IPS DF 19.7 (cell line): ENCODE measurements at places on chromosomes 1 and 21.

DNA sequence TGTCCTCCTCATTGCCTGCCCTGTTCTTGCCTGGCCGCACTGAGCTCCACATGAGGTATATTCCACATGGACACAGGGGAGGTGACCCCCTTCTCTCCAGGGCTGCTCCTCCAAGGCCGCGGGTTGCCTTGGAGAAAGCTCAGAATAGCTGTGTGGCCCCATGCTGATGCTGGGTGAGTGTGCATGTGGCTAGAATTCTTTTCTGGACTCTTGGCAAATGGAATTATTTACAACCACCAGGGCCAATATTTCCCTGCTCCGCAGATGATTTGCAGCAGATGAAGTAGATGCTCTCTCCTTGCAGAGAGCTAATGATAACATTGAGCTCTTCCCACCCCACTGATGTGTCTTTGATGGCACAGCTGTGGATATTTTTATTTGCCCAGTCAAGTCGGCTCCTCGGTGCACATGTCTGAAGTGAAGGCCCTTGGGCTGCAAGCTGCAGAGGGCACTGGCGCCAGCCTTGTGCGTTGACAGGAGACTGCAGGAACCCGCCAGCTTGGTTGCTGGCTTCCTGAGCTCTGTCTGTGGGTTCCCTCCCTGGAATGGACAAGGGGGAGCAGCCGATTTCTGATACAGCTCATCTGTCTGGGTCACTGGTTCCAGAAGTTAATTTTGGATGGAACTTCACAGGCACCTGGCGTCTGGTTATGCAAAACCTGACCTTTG, 404.7 kb upstream of the VAMP3 start:
- no peak for DNase-seq

DNA sequence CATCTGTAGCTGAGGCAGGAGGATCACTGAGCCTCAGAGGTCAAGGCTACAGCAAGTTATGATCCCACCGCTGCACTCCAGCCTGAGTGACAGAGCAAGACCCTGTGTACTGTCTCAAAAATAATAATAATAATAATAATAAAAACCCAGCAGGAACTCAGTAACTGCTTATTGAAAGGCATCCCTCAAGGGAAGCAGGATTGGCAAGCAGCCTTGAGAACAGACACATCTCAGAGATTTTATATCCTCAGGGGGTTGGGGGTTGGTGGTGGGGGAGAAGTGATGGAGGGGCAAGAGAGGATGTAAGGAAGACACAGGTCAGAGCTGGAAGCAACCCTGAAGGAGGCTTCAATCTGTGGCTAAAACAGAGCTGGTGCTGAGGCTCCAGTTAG, 29.6 kb downstream of the GNB1 start:
- DNase-seq = no peak

DNA sequence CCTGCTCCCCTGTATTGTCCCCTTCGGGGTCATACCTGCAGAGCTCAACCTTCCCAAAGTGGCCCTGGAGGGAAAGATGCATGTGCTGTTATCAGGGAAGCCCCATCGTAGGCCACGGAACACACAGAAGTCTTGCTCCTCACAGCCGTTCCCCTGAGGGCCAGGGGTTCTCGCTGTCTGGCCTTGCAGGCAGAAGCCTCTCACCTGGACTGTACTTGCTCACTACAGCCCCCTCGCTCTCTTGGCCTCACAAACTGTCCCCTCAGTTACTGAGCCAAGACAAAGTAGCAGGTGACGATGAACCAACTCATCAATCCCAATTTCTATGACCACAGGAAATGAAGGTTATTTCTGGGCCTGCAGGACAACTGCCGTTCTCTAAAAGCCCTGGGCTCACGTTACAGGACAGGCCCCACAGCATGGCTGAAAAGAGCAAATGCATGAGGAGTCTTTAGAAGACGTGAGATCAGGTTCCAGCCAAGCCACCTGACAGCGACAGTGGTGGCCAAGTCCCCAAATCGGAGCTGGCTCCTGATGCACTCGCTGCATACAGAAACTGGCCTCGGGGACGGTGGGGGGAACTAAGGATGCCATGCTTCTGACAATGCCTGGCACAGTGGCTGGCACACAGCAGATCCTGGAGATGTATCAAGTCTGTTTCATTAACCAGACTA, 95.0 kb downstream of the RAVER2 start:
- no peak for DNase-seq

DNA sequence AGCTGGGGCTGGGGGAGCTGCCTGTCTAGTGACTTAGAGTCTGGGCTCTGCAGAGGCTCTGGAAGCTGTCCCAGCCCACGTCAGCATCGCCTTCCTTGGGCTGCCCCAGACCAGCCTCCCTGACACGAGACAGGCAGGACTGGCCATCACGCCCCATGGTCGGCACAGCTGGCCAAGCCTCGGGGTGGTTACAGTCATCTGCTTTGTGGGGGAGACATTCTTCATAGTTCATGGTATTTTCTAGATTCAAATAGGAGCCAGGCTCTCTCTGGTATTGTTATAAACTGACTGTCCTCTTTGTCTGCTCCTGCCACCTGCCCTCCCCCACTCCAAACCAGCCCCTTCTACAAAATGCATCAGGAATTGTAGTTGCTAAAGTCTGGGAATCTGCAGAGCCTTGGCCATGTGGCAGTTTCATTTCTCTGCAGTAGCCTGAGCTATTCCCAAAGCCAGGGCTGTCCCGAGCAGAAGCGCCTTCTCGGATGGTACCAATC, 29.4 kb downstream of the OLFML2B start:
- DNase-seq = no peak

DNA sequence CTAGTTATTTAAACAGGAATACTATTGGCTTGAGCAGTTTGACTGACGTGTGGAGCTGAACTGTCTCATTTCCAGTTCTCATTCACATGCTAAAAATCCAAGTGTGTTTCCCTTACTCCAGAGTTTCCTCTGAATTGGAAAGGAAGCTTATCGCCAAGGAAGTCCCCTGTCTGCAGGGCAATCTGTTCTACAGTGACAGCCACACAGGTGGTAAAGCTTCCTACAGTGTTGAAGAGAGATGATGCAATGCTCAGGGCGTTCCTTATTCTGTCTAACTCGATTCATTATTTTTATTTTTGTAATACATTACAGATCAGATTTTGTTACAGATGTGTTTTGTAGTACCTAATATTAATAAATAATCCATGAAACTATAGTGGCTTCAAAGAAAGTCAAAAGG, 41.3 kb downstream of the ADAMTS5 start:
- DNase-seq = no peak

- DNase-seq = no peak
Observed at GRCh38 chr1:66175581-66175980, 358.4 kb upstream of the SGIP1 start.

- DNase-seq = no peak
Observed at GRCh38 chr1:185050823-185051451, 5.6 kb downstream of the RNF2 start.

DNA sequence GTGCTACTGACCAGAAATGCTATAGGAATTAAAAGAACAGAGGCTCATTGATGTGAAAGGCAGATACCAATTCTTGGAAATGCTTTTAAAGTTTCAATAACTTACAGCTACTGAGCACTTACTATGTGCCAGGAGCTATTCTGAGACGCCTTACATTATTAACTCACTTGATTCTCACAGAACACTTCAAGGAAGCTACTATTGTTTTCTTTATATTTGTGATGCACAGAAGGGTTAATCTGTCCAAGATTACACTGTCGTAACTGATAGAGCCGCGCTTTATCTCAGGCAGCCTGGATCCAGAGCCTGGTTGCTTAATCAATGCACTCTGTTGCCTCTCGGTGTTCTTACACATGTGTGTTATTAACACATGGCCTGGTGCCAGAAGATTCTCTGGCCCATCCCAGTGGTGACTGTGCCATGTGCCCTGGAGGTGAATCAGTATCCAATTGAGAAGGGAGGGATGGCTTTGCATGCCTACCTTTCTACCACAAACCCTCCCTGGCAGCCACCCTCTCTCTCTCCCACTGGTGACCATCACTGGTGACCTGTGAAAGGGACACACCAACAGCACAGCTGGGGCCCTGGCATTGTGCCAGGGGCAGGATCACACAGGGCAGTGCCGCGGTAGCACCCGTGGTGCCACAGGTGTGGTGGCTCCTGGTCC, 8.8 kb downstream of the FMO1 start:
- DNase-seq = no peak

DNA sequence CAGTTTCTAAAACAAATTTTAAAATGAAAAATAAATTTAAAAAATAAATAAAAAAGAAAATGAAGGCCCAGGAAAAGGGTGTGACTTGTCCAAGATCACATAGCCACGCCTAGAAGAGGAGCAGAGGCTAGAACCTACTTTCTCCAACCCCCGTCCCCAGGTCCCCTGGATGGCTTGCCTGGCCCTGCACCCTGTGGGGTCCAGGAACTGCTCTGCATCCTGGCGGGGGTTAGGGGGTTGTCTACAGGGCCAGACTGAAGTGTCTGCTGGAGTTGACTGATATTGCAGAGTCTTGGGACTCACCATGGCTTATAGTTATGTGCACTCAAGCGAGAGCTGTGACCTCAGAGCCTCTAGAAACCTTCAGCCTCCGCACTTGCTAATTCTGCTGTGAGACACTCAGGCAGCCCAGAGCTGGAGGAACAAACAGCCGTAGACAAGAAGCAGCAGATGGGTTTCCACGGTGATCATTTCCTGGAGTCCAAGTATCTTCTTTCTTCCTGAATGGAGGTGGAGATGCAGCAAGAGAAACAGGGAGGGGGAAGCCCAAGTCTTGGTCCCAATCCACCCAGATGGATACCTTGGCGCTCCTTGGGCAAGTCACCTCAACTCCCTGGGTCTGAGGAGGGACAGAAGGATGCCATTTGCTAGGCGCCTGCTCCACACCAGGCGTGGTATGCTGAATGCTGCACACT, 5.2 kb upstream of the EXTL1 start:
- no peak for DNase-seq

DNA sequence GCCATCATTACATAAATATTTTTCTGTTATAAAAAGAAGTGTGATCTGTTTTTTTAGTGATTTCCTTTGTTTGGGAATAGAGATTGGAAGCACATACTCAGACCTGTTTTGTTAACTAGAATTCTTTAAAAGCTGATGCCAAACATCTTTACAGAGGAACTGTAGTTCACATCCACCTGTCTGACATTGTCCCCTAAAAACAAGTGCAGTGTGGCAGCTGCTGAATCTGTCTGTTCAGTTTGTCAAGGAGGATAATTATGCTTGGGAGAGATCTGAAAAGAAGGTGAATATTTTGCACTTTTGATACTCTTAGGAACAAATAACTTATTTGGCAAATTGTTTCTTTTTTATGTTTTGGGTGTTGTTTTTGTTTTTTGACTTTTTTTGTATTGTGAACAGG, 13.6 kb downstream of the AGMAT start:
- DNase-seq = no peak

DNA sequence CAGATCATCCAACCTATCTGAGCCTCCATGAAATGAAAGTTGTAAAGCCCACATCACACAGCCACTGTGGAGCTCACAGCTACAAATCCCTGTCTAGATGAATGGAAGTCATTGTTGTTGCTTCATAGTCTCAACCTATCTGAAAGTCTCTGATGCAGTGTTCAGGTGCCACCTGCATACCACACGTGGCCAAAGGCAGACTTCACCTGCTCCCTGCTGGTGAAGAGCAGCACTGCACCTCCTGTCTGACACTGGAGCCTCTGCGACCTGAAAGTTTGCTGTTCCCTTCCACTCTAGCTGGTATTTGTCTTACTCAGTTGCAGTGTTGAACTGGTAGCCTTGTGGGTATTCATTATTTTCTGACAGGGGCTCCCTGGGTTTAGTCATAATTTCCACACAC, 18.4 kb downstream of the LORICRIN start:
- peak; percentile 64 for DNase-seq

DNA sequence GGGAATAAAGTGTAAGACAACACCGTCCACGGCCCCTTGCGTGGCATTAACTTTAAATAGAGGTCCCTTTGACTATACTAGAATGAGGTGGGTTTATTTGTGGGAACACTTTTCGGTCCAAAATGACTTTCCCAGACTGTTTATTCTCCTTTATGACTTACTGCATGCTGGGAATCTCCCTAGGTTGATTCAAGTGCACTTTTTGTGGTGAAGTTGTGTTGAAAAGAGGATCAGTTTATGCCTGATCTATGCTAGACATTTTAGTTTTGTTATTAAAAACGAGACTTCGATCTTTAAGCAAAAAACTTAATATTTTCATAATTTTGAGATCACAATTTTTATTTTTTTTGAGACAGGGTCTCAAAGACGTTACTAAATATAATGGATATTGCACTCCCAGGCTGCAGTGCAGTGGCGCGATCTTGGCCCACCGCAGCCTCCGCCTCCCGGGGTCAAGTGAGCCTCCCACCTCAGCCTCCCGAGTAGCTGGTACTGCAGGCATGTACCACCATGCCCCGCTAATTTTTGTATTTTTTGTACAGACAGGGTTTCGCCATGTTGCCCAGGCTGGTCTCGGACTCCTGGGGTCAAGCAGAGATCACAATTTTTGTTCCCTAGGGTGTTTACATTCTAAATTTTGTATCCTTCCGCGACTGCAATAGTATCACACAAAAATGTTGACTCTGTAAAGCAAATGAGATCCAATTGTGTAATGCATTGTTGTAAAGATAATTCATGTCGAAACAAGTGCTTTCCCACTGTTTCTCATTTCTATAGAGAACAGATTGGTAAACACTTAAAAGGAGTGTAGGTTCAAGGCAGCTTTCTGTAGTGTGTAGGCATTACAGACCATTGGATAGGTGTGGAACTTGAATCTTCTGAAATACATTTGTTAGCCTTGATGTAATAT, 1.6 kb downstream of the CDC42 start:
- DNase-seq = no peak

- DNase-seq = no peak
Observed at GRCh38 chr1:10677491-10678391, 118.7 kb downstream of the CASZ1 start.

DNA sequence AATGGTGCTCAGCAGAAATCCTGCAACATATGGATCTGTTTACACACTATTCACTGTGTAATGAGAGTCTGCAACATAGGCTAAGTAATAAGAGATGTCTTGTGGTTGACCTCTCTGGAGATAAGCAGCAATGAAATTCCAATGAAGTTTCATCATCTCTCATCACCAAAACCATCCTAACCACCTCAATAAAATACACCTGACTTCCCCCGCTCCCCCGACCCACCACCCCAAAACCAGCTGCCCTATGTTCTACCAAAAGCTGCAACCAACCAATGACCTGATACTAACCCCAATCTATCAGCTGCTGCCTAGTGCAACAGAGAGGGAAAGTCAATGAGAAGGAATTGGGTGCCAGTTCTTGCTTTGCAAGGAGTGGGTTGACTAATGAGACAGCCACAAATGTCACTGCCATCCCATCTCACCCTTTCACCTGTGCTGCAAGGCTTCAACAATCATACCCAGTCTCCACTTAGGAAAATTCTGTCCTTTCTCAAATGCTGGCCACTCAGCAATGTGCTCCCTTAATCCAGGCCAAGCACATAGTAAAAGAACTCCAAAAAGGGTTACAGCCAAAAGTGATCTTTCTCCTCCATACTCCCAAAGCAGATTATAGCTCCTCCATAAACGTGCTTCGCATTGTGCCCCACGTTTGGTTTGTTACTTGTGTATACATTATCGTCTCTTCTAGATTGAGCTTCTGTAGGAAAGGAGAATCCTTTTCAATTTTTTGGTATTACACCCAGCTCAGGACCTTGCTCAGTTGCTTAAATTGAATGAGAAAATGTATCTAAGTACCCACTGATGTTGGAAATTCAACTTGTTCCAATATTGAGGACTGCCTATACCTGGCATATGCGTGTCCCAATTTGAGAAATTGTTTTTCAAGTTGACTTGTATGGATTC, 29.0 kb downstream of the MRPL39 start:
- DNase-seq = no peak
